ENCODE measurements at places on chromosomes 16 and 17.

GRCh38 chr17:43025290-43025657 lies 243 bp downstream of the RND2 start:
- no peak for DNase-seq

DNA sequence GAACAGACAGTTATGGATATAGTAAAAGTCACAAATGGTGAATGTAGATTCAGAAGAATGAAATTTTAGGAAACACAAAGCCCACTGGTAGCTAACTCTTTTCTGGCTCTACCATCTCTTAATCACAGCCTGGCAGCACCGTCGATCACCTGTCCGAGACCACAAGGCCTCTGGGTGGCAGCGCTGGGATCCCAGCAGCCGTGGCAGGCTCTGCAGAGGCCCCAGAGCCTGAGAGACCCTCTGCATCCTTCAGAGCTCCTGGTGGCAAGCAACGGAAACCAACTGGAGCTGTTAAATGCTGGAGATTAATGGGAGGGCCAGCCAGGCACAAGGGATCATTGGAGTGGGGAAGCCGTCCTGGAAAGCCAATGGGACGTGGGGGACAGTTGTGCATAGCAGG lies 26.3 kb downstream of the LAT start:
- DNase-seq: no peak

DNA sequence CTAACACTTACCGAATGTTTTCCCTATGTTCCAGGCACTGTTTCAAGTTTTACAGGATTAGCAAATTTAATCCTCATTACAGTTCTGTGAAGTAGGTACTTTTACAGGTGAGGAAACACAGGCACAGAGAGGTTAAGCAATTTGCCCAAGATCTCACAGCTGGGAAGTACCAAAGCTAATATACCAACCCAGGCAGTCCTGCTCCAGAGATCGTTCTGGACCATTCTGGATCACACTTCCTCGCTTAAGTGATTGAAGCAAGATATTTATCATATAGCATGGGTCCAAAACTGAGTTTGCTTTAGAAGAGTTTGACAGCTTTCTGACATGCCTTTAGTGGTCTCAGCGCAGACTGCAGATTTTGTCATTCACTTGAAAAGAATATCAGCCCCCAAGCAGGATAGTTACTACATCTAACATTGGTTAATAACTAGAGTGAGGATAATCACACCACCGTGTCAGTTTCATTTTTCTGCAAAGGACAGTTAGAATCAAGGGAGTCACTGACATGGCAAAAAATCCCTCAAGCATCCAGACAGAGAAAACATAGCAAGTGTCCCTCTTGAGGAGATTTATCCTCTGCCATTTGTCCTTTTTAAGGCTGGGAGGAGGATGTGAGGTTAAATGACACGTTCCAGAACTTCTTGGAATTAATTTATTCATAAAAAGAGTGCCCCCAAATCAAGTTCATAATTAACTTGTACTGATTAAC lies 5.1 kb downstream of the HS3ST3B1 start:
- no peak for DNase-seq

- no peak for DNase-seq
These were observed 581.7 kb downstream of the MAF start for GRCh38 chr16:79018650-79019429.

- DNase-seq: no peak
These were observed 26.7 kb downstream of the WNT9B start for GRCh38 chr17:46878055-46878454.

All from activated CD4-positive, alpha-beta T cell treated with anti-CD3 and anti-CD28 coated beads, Interleukin-2, amount 10 ng/mL, durations not matched to agents 7 days and 5 days (primary cell).